ENCODE measurements at places on chromosomes 5 and 9.
A peak's percentile ranks its signal among the peaks of the same experiment; 100 is the strongest.

DNA sequence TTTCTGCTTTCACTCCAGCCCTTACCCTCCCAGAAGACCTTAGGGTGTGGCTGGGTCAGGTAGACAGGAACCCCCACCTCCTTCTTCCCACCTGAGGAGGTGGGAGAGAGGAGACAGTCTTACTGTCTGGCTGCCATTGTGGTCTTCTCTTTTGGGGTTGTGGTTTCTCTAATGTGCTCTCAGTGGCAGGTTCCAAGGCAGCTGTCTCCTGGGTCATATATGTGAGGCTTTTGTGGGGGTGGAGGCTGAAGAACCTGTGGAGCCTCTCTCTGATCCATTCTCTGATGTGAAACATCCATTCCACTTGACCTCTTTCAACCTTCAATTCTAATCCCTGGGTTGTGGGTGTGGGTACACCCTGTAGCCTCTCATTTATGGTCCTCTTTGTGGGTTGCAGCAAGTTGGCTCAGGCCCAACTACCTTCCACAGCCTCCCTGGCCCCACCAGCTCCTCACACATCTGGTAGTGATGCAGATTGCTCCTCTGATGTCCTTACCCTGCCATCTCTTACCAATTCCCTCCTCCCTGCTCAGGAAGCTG is 118.4 kb downstream of the CEP120 start:
- no peak for DNase-seq

DNA sequence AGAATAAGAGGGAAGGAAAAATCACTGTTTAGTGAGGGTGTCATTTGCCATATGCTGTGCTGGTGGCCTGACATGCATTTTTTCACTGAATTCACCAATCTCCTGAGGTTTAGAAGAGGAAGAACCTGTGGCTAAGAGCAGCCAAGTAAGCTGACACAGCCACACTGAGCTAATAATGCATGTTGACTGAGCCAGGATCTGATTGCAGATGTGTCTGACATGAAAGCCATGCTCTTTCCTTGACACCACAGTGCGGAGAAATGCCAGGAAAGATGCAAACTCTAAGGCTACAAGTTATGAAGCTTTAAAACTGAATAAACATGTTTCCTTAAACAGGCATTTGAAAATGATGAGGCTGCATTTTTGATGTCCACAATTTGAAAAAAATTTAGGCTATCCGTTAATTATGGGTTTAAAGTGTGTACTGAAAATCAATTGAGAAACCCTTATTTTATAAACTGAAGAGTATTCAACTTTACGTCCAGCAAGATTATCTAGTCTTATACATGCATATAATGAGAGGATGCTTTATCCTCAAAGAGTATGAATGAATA is 208.6 kb downstream of the FBN2 start:
- DNase-seq, result no peak

GRCh38 chr5:110884005-110884404 is 145.2 kb downstream of the SLC25A46 start:
- peak; percentile 42 for DNase-seq

DNA sequence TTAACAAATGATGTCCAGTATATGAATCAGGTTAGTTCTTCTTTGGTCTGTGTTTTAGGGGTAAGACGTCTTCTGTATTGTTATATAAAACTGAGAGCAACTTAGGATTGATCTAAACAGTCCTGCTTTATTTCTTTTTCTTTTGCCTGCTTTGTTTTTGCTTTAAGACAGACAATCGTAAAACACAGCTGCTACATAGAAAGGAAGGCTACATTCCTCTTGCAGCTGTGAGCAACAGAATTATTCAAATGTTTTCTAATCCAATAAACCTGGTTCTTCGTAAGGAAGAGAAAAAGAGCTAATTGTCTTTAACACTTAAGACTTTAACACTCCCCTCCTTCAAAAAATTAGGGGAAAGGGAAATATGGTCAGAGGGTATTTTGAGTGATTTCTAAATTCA is 14.6 kb downstream of the FGF1 start:
- DNase-seq, result no peak

GRCh38 chr5:149011728-149012127 is 51.1 kb downstream of the SH3TC2 start:
- DNase-seq, result no peak

GRCh38 chr9:36867241-36867640 is 166.8 kb downstream of the PAX5 start:
- DNase-seq, result no peak

DNA sequence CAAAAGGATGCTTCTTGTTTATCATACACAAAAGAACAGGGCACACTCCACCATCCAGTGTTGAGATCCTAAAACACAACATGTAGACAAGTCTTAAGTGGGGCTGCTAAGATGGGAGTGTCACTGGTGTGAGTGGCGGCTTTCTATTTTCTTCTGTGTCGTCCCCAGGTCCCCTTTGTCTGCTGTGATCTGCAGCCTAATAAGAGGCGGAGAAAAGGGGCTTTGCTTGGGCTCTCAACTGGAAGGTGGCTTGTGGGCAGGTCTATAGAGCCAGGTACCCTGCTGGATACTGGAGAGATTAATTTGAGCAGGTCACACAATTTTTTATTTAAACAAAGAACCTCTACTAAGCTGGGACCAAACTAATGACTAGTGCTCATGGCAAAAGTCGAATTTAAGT is 126.1 kb upstream of the SAP30L start:
- DNase-seq, result no peak

GRCh38 chr5:142386137-142387023 is 61.6 kb upstream of the SPRY4 start:
- DNase-seq, result peak; percentile 37

All from ELR (cell line).